Muscle of leg (tissue), 16 donors: ENCODE measurements at places on chromosomes 3 and 15. TPM values are rescaled to one million over a fixed set of nuclear protein-coding genes. Genes with fewer than 3 reads are reported as not detected.

GRCh38 chr3:15983693-15984092, 185.9 kb upstream of the ANKRD28 start:
- H3K4me3 ChIP-seq, result no peak overlapping the region
- H3K27ac ChIP-seq, result no peak overlapping the region
- no peaks in the 10 kb centered on the region for H3K27me3 ChIP-seq
- no peak for DNase-seq
- peaks cover 3% of the 10 kb centered on the region for H3K4me1 ChIP-seq

- no peak overlapping the region for H3K4me3 ChIP-seq
- DNase-seq, result peak; percentile 50
These were observed 47.6 kb downstream of the PSMD6 start for GRCh38 chr3:63975723-63976122.

DNA sequence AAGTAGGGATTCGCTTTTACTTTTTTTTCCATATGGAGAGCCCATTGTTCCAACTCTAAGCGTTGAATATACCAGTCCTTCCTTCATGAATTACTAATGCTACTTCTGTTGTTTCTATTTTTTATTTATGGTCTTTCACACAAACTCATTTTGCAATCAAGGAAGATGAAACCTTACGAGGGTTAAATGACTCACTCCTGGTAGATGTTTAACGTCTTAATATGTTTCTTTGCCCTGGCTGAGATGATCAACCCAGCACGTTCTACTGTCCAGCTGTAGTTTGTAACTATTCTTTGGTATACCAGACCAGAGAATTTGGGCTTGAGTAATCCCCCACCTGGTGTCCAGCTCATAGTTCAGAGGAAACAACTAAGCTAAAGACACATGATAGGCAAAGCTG, 23.1 kb downstream of the CDCP1 start:
- peak overlapping the region; percentile 73 for H3K27ac ChIP-seq
- no peak overlapping the region for H3K4me3 ChIP-seq
- H3K36me3 ChIP-seq, result no peaks in the 10 kb centered on the region
- no peak for DNase-seq
- H3K27me3 ChIP-seq, result no peaks in the 10 kb centered on the region
- peaks cover 27% of the 10 kb centered on the region for H3K4me1 ChIP-seq

SNAP23 gene
- total RNA-seq, result 28.1 TPM

ZMYND10 gene
- 0.49 TPM for total RNA-seq

DOCK3 gene
- 0.18 TPM for total RNA-seq
